ENCODE measurements at places on chromosomes 6 and 20.

DNA sequence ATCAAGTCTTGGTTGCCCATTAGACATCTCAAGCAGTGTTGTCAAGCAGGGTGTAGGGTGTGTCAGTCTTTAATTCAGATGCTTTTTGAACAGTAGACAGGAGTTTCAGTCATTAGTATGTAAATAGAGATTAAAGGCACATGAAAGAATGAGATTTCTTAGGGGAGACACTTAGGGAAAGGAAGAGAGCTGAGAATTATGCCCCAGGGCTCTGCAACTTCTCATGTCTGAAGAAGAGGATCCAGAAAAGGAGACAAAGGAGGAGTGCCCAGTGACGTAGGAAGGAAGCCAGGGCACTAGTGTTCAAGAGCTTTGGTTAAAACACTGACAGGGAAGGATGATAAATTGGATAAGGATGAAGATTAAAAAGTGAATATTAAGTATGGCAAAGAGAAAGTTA is 569.7 kb downstream of the NKAIN2 start:
- no peak for DNase-seq

DNA sequence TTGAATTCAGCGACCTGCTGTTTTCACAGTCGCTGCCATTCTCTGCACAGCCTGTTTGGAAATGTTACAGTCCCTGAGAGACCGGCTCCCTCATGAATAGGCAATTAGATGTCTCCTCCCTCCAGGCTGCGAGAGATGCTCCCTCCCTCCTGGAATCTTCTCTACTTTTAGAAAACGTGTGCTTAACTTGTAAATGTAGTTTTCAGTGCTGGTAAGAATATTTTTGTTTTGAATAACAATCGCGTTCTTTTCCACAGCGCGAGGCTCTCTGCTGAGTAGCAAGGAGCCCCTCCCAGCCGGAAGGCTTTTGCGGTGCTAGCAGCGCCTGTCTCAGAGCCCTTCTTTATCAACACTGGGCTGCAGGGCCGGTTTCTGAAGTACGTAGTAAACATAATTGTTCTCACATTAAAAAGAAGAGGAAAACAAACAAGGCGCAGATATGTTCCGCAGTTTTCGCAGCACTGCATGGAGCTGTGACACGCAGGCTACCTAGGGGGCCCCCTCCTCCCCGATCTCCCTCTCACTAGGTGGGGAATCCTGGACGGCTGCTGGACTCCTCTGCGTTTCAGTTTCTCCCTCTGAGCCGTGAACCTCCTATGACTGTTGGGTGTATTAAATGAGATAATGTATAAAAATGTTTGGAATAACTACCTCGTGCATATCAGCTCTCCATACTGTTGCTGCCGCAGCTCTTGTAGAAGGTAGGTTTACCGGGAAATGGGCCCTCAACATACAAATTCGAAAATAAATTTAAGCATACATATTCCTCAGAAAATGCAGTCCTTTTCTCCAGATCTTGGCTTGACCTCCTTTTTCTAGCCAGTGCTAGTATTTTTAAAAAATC is 79.0 kb upstream of the SPACA1 start:
- DNase-seq: no peak

DNA sequence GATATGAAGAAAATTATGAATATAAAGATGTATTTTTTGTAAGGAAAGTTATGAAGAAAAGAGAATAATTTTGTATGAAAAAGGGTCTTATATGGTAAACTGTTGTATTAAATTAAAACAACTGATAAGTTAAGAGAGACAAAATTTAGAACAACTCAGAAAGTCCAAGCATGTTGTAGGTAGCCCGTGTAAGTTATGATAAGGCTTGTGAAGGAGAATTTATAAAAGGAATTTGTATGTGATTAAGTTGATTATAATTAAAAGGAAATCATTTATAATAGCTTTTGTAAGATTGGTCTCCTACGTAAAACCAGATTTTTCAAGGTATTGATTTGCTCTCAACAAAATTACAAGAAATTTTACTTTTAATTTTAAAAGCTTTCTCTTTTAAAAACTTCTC is 1579.3 kb downstream of the HACE1 start:
- no peak for DNase-seq

DNA sequence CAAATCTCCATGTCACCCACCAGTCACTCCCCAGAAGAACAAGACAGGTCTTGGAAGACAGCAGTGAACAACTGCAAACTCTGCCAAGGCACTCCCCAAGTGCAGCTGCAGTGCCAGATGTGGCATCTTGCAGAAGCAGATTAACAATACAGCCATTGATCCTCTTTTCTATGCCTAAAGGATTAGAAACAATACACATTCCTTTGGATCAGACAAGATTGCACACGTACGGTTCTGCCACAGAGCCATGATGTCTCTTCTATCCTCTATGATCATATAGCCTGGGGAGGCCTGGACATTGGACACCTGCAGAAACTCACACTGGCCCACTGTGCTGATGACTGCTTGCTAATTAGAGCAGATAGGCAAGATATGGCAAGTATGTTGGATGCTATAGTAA is 155.9 kb downstream of the MYLK4 start:
- DNase-seq: no peak

- DNase-seq: no peak
Measured at GRCh38 chr20:44326391-44327159, 10.3 kb upstream of the R3HDML start.

DNA sequence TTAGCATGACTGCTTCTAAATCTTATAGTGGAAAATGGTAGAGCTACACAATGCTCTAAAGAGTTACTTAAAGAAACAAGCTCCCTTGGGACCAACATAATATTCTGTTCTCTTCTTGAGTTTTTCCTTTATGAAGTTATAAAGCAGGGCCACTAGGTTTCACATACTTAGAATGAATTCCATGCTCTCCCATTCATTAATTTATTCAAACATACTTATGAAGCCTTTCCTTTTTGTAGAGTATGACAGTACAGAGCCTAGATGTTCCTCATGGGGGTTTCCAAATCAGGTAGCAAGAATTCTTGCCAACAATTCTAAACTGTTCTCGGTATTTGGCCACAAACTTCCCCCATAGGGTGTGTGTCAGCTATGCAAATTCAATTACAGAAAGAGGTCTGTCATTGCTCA is 20.6 kb upstream of the FABP7 start:
- DNase-seq: no peak

DNA sequence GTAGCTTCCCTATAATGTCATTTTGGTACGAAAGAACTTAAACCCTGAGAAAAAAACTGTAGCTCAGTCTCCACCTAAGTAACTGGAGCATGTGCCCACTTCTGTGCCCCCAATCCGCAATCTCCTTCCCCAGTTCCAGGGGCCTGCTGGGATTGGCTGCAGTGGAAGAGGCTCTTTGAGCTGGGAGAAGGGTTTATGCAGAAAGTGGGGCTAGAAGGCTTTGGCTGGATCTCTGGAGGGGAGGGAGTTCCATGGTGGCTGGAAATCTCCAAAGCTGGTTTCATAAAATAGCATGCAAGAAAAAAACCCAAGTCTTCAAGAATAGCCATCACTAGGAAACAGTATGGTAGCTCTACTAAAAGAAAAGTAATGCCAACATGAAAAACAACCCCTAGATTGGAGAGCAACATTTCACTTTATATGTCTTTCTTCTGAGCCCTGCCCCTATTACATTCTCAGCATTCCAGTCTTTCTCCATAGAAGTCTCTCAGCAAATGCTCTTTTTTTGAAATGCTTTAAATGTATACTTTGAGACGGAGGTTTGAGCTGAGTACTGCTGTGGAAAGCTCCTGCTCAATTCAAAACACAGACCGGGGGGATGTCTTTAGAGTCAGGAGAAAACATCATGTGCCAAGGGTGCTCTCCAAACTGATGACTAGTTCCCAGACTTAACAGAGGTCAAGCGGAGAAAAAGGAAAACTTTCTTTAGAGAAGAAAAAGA is 36.0 kb upstream of the FOXO3 start:
- DNase-seq: no peak

- DNase-seq: no peak
Measured at GRCh38 chr6:106512968-106513574, 116.2 kb downstream of the RTN4IP1 start.

DNA sequence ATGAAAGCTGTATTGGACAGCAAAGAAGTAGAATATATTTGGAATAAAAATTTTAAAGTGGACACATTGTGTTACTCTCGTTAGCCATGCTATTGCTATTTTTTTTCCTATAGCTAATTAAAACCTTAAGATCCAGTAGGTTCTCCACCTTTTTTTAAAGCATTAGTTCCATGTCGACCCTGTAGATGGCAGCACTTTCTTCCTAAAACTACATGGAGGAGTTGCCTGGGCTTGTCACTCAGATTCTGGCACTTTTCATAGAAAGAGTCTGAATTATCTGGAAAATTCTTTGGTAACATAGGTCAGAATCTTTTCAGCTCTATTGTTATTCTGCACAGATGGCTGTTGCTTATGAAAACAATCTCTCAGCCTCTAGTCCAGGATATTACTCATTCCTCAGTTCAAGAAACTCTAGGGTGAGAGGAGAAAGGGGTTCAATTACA is 42.0 kb upstream of the ESR1 start:
- no peak for DNase-seq

GRCh38 chr6:52573295-52573694 is 3.6 kb downstream of the TRAM2 start:
- DNase-seq: no peak

GRCh38 chr6:74137911-74138310 is 441.9 kb downstream of the CD109 start:
- DNase-seq: no peak

GRCh38 chr20:34983995-34984735 is 28.5 kb downstream of the MYH7B start:
- DNase-seq: no peak

DNA sequence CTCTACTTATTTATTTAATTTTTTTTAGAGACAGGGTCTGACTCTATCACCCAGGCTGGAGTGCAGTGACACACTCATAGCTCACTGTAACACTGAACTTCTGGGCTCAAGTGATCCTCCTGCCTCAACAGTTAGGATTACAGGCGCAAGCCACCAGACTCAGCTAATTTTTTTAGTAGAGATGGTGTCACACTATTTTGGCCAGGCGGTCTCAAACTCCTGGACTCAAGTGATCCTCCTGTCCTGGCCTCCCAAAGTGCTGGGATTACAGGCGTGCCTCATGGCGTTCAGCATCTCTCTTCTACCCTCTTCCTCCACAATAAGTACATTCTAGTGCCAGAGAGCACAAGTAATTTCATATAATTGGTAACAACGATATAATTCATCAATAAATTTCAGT is 5.5 kb downstream of the SSR1 start:
- no peak for DNase-seq

DNA sequence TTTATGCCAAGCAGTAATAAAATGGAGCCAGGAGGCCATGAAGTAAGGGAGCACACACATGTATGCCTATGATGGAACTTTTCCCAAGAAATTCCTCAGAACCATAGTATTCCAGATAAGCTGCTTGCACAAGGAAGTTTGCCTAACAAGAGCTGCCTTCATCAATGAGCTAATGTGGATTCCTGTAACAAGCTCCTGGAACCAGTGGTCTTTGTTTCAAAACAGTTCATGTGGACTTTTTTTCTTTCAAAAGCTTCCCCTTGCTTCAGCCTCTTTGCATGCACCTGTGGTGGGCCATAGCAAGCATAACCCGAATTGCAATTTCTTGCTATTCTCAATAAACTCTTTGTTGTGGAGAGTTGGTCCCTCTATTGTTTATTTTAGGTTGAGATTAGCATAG is 359.6 kb downstream of the UTRN start:
- no peak for DNase-seq

- no peak for DNase-seq
Measured at GRCh38 chr20:57911512-57912226, 201.9 kb upstream of the PMEPA1 start.

- DNase-seq: no peak
Measured at GRCh38 chr20:40280616-40281015, 408.4 kb downstream of the MAFB start.

- no peak for DNase-seq
Measured at GRCh38 chr20:23649830-23650417, 12.2 kb upstream of the CST3 start.

DNA sequence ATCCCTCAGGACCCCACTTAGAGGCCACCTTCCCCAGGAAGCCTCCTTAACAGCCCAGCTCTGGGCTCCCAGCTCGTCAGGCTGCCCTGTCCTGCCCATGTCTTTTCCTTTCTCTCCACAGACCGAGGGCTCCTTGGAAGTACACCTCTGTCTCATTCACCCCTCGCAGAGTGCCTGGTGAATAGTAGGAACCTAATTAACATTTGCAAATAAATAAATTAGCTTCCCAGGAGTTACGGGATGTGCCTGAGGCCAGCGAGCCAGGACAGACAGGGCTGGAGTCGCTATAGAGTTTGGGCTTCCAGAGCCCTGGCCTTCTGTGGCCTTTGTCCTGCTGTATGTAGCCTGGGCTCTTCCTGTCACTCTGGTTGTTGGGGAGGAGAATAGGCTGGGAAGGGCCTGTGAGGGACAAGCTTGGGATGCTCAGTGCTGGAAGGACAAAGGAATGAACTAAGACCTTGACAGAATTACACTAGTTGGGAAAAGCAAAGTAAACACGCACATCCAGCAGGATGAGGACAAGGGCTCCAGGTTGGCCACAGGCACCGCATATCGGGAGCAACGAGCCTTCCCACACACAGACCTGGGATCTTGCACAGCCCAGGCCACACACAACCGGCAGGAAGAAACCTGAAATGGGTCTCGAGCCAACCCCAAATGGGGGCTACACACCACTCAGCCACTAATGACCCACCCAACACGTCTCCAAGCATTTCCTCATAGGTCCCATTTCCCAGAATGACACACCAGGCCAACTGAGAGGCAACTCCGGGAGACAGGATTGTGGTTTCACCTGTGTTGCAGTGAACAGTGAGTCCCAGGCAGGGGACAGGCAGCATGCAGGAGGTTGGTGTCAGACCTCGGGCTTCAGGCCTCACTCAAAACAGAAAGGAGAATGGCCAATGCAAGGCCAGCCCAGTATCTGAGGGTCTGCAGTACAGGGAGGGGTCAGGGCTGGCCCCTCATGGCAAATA is 9.7 kb downstream of the MAP1LC3A start:
- no peak for DNase-seq

GRCh38 chr6:157982563-157983405 is 1.1 kb downstream of the SYNJ2 start:
- DNase-seq: no peak

GRCh38 chr20:63182425-63182824 is 33.5 kb downstream of the YTHDF1 start:
- DNase-seq: no peak

DNA sequence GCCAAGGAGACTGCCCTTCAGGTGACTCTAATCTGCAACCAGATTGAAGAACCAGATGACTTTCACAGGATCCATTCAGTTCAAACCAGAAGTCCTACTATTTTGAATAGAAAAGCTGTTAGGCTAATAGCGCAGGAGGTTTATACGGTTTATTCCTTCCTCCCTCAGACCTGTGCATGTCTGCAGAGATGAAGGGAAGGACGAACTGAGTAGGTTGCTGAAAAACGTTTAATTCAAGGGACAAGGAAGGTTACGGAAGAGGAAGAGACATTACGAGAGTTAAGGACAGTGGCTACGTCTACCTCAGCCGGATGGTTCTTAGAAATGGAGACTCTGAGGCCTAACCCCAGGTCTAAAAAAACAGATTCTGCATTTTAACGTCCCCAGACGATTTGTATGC is 978 bp downstream of the AURKA start:
- no peak for DNase-seq

DNA sequence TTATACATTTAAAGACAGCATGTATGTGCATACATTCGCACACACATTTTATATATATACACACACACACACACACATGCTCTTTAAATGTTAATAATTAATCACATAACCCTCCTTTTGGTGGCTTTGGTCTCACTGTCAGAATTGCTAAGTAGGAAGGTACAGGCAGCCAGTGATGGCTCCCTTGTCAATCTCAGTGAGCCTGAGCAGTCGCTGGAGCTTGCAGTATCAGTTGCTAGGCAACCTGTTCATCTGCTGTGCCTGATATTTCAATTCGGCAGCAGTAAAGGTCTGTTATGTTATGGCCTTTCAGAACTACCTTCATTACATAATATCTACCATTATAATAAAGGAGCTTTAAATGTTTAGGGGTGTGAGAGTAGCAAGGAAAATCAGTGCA is 374.3 kb downstream of the LMBRD1 start:
- no peak for DNase-seq

Data from cortex of kidney (tissue), 1 donor.